Right renal cortex interstitium (tissue), 3 donors: ENCODE measurements at places on chromosomes 11 and 22.

GRCh38 chr11:121329781-121330395 is 37.3 kb downstream of the SC5D start:
- no peak for DNase-seq

GRCh38 chr11:111598148-111598547 is 4.1 kb upstream of the SIK2 start:
- no peak for DNase-seq

GRCh38 chr11:112961751-112962578 is 745 bp downstream of the NCAM1 start:
- DNase-seq = peak; percentile 25

DNA sequence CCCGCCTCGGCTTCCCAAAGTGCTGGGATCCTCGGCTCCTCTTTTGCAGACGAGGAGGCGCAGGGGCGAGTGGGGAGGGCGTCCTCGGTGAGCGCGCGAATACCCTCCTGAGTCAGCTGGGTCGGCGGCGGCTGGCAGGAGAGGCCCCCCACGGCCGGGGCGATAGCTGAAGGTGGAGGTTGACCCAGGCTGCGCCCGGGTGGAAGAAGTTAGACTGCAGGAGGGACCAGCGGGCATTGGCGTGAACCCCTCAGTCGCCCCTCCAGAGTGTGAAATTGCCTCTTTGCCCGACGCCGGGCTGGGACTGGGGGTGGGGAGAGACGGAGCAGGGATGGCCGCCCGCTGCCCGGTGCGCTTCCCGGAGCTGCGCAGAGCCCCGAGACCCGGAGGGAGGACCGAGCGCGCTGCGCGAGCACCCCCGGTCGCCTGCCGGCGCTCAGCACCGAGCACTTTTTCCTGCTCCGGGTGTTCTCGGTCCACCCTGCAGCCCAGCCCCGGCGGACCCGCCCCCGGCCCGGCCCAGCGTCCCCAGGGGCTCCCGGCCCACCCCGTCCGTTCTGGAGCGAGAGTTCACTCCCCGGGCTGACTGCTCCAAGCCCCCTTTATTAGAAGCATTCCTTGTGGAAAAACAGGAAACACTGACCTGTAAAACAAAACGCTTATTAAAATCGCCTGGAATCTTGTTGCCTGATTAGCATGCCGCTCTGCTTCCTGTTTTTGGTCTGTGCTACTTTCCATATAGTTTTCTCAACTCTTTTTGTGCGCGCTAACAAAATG is 13.7 kb upstream of the CPT1A start:
- DNase-seq = no peak

GRCh38 chr22:35883031-35883620 is 145.5 kb downstream of the RBFOX2 start:
- no peak for DNase-seq

DNA sequence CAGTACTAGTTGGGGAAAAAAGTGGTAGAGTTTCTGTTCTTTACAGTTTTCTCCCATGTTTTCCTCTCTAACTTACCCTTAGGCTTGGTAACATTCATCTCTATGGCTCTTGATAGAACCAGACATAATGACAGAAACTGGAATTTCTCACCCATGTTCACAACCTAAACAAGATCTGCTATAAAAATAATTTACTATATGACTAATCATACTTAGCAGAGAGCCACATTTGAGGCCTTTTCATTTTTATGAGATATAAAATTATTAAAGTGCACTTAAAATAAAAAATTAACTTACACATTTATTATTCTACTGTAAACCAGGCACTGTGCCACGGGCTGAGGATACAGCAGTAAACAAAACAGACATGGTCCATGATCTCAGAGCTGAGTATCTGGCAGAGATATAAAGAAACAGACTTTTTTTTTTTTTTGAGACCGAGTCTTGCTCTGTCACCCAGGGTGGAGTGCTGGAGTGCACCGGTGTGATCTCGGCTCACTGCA is 98.1 kb downstream of the GAB2 start:
- DNase-seq = no peak

- no peak for DNase-seq
Measured at GRCh38 chr11:44143987-44144909, 48.8 kb downstream of the EXT2 start.

- DNase-seq = no peak
Measured at GRCh38 chr22:37196539-37197450, 8.7 kb upstream of the C1QTNF6 start.

DNA sequence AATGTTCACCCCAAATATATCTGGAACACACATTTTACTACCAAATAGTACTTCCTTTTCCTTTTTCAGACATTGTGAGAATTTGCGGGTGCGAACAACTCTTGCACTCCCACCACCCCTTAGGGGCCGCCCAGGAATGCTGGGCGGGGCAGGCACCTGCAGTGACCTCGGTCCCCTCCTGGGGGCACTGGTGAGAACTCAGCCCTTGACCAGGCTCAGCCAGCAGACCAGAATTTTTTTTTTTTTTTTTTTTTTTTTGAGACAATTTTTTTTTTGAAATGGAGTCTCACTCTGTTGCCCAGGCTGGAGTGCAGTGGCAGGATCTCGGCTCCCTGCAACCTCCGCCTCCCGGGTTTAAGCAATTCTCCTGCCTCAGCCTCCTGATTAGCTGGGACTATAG is 75.8 kb downstream of the ARHGAP8 start:
- DNase-seq = no peak

DNA sequence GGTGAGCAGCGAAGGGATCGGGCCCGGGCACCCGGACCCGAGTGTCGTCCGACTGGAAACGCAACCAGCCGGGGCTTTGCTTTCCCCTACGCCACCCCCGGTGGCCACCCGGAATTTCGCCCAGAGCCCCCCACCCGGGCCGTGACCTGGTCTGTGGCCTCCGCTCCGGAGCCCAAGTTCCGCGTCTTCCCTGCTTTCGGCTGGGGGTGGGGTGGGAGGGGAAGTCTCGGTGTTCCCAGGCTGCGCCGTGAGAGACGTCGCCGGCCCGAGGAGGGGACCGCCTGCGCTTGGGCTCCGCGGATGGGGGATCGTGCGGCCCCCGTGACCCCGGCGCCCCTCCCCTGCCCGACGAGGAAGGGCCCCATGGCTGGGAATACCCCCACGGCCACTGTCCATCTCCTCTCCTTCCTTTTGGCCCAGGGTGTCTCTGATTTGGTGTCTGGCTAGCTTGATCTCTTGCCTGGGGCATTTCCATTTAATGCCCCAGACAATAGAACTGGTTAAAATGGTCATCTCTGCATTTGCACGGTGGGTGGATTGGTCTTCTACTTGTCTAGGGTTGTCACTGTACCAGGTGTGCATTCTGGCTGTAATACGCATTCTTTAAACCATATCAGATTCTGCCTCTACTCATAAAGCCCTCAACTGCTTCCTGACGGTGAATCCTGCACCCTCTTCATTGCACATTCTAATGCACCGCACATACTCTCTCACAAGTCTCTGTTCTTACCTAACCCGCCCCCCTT is 789 bp downstream of the SIK2 start:
- DNase-seq = no peak

DNA sequence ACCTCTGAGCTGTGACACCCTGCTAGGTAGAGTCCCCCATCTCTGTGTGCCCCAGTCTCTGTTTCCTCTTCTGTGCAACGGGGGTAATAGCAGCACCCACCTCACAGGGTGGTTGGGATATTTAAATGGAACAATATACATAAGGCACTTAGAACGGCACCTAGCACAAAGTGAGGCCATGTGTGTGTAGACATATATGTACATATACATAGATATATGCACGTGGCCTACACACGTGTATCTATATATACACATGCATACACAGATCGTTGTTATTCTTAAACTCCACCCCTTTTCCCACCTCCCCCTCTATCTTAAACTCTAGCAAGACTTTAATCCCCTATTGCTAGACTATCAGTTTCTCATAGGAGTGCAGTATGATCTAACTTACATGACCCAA is 2.4 kb downstream of the WNT11 start:
- DNase-seq = no peak

DNA sequence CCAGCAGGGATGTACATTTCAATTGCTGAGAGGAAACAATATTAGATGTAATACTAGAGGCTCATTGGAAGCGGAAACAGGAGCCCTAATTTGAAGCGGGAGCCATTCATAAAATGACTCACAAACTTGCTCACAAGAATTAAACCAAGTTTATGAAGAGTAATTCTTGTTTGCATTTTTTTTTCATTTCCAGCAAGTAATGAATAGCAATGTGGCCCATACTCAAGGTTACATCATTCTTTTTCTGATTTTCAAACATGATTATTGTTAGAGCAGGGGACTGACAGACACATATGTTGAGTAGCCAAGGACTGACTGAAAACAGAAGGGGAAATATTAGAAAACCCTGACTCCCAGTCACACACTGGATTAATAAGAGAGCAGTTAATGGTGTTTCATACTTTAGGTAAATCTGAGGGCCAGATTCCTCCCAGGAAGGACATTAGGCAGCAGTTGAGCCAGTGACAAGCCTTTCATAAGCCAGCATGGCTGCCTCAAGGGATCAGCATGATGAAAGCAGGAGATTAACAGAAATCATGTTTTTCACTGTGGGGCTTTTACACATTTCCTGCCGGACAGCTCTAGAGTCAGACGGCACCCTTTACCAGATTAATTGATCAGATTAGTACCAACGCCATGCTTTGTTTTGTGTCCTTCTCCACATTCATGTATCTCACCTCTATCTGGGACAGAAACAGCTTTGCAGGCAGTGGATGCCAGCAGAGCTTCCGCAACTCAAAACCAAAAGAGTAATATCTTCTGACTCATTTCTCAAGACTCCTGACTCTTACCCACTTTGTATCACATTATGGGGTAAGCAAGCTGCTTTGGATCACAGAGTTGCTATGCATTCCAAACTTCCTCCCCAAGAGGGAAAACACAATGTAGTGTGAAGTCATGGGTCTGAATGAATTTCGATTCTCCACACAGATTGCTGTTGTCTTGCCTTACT is 831.6 kb downstream of the KCNA4 start:
- no peak for DNase-seq

DNA sequence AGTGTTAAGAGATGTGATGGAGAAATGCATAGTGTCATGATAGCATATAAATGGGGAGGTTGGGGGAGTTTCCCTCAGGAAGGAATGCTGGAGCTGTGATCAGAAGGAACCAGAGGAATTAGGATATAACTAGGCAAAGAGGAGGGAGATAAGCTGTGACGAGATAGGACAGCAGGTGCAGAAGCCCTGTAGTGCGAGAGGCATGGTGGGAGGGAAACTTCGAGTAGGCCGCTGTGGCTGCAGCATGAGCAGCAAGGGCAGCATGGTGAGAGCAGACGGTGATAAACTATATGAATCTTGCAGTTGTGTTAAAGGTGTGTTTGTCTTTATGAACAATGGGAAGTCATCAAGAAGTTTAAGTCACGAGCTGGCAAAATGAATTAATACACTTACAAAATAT is 109.9 kb downstream of the EMSY start:
- no peak for DNase-seq
